Calu3 (cell line): ENCODE measurements at places on chromosomes 6 and 20. TPM values are rescaled to one million over a fixed set of nuclear protein-coding genes. Genes with fewer than 3 reads are reported as not detected.

GRCh38 chr20:4181956-4182945, 166.9 kb upstream of the RNF24 start:
- no peak for DNase-seq

The PTK6 gene
- total RNA-seq: 15.9 and 22.5 TPM in 2 replicates

- DNase-seq: no peak
Measured at GRCh38 chr20:59242714-59243626, 57.4 kb upstream of the EDN3 start.

DNA sequence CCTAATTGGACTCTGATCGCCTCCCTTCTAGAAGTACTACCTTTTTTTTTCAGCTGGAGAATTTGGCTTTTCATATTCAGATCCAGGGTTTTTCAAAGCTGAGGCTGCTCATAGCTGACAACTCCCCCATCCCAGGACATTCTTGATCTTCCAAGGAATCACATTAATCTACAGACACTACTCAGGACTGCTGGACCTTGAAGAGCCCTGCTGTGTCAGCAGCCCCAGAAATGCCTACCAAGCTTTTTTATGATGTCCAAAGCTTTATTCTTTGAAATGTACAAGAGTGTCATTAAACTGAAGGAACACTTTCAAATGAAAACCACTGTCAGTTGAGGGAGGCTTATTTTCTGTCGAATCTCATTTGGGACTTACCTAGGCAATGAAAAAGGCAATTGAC, 704.1 kb downstream of the PTPRT start:
- no peak for DNase-seq

- no peak for DNase-seq
Measured at GRCh38 chr20:36887752-36888090, 11.8 kb downstream of the TLDC2 start.

- DNase-seq: no peak
Measured at GRCh38 chr6:43705996-43706395, 18.4 kb upstream of the MRPS18A start.

DNA sequence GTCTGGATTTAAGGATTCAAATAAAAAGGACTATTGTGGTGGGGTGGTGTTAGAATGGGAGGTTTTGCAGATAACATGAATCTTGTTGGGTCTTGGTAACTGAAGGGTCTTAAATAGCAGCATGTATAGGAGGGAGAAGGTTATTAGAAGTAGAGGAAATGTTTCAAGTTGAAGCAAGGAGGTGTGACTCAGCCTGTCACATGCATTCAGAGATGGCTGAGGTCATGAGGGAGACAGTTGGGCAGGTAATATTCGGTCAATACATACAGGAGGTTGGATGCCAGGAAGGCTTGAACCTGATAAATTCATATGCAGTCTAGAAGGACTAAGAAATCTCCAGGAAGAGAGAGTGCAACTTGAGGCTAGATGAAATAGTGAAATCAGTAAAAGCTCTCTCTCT, 6.1 kb downstream of the KLHL31 start:
- peak; percentile 39 for DNase-seq

DNA sequence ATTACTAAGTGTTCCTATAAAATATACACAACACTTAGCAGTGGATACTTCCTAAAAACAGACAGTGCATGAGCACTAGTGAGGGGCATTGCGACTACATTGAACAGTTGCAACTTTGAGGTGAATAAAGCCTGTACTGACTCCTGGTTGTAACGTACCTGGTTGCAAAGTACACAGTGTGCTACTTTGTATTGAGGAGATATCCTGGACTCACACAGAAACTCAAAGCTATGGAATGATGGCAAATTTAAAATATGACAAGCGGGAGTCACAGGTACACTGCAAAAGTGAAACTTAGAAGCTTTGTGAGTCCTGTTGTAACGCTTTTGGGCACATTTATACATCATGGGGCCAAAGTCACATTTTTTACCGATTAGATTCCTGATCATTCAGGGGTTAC, 55.6 kb upstream of the HLA-A start:
- no peak for DNase-seq

DNA sequence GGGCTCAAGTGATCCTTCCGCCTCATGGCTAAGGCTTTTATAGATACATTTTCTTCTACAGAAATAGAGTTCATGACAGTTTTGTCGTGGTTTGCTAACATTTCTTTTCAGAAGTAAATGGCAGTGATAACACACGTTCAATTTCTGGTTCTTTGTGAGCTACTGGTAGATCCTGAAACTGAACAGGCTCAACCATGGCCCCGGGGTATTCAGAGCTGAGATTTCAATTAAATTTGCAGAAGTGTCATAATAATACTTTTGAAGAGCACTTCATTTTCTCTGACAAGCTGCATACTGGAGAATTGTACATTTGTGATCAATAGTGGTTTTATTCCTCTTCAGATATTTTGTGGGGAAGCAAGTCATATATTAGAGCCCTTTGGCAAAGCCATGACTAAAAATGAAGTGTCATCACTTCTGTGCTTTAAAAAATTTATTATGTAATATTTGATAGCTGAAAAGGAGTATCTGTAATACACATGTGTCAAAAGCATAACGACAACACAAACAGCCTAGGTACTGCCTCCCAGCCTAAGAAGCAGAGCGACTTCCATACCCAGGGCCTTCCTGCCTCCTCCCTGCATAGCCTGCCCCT, 84.3 kb upstream of the SCP2D1 start:
- DNase-seq: no peak

- no peak for DNase-seq
Measured at GRCh38 chr6:31896856-31897611, 464 bp downstream of the EHMT2 start.

The BANF2 gene
- total RNA-seq: not detected in 2 replicates
